Hematopoietic multipotent progenitor cell treated with erythropoietin and hydrocortisone succinate and interleukin-3 and kit ligand, for 8 days (in vitro differentiated cells): ENCODE measurements at places on chromosomes 3 and 15.

GRCh38 chr15:36632226-36632625 lies 52.8 kb downstream of the CDIN1 start:
- no peak for DNase-seq

GRCh38 chr3:172276103-172276502 lies 172.2 kb downstream of the GHSR start:
- no peak for DNase-seq

DNA sequence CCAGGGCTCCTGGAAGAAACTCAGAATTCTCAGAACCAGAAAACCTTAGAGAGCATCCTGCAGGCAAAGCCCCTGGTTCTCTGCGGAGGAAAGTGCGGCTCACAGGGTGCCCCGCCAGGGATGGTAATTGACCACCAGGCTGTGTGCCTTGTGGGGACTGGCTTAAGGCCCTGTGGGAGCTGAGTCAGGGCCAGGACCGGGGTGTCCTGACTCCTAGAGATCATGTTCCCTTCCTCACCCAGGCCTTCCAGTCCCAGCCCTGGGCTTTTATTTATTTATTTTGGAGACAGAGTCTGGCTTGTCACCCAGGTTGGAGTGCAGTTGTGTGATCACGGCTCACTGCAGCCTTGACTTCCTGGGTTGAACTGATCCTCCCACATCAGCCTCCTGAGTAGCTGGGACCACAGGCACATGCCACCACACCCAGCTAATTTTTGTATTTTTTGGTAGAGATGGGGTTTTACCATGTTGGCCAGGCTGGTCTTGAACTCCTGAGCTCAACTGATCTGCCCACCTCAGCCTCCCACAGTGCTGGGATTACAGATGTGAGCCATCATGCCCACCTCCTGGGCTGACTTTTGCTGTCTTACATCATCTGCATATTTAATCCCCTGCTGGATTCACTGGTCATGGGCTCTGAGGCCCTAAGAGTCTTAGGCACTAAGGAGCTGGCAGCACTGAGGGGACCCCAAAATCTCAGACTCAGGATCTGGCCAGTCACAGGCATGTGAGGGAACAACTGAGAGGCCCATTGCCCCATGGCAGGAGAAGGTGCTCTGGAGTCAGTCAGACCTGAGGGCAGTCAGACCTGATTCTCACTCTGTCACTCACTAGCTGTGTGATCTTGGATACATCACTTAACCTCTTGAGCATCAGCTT lies 20.4 kb upstream of the LAMP3 start:
- no peak for DNase-seq

GRCh38 chr3:31960793-31961431 lies 20.1 kb downstream of the OSBPL10 start:
- DNase-seq: no peak

DNA sequence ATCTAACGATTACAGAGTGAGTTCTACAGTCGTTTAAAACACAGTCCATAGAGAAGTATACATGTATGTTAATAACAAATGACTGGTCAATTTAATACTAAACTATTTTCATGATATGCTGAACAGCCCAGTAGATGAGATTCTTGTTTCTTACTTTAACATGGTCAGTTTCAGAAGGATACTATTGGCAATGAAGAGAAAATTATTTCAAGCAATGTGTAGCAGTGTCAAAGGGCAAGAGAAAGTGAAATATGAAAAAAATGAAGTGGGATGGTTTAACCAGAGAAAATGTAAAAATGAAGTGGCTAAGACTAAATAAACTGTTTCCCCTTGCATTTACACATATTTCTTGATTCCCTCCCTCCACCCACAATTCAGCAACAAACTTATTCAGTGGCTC lies 192.1 kb upstream of the TTC14 start:
- no peak for DNase-seq

GRCh38 chr15:84684092-84684491 lies 26.1 kb upstream of the NMB start:
- DNase-seq: peak; percentile 32

DNA sequence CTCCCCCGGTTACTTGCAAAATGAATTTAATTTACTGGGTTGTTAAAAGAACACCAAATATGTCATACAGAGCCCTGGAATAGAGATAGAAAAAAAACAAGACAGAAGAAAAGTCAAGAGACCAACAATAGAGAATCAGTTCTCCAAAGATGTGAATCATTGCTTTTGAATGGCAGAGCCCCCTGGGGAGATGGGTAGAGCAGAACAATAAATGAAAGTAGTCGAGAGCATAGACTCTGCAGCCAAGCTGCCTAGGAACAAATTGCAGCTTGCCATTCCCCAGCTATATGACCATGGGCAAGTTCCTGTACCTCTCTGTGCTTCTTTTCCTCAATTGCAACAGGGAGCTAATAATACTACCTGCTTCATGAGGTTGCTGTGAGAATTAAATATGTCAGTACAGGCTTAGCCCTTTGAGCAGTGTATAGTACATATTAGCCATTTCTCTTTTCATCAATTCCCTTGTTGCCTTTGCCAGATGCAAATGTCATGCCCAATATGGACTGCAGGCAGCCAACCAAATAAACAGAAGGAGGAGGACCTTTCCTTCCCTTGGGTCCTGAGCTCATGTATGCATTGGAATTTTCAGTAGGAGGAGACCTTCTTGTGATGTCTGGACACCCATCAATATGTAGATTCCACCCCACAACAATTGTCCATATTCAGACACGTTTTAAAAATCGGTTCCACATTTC lies 25.0 kb upstream of the BFSP2 start:
- no peak for DNase-seq
